ENCODE measurements at places on chromosomes 3 and 15.

GRCh38 chr3:71127052-71127831 is 456.3 kb downstream of the FOXP1 start:
- no peak overlapping the region for H3K4me3 ChIP-seq
- no peaks in the 10 kb centered on the region for H3K27me3 ChIP-seq
- no peak for DNase-seq
- H3K27ac ChIP-seq = no peak overlapping the region

GRCh38 chr3:37499061-37499785 is 324.8 kb upstream of the LRRFIP2 start:
- H3K36me3 ChIP-seq = no peaks in the 10 kb centered on the region
- peaks cover 11% of the 10 kb centered on the region for H3K27me3 ChIP-seq
- H3K27ac ChIP-seq = no peak overlapping the region
- DNase-seq = no peak
- no peaks in the 10 kb centered on the region for H3K4me1 ChIP-seq

DNA sequence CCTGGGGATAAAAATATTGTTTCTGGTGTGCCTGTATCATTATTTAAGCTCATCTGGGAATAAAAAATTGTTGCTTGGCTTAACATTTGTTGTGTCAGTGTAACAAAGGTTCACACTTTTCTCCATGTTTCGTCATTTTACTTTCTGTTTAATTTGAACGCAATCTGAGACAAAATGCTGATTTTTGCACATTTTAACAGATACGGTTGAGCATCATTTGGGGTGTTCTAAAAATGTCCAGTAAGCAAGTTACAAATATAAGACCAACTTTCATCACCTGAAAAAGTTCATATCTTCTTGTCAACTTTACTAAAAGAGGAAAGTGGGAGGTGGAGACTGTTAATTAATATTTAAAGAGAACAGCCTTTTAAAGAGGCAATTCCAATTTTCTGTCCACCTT is 134.8 kb upstream of the CNTN4 start:
- H3K36me3 ChIP-seq = no peaks in the 10 kb centered on the region
- H3K27me3 ChIP-seq = no peaks in the 10 kb centered on the region
- no peak for DNase-seq

- H3K4me3 ChIP-seq = no peak overlapping the region
- no peaks in the 10 kb centered on the region for H3K27me3 ChIP-seq
- DNase-seq = peak; percentile 46
- H3K36me3 ChIP-seq = peaks cover 20% of the 10 kb centered on the region
These were observed 33.4 kb upstream of the ZNF609 start for GRCh38 chr15:64426845-64427465.

DNA sequence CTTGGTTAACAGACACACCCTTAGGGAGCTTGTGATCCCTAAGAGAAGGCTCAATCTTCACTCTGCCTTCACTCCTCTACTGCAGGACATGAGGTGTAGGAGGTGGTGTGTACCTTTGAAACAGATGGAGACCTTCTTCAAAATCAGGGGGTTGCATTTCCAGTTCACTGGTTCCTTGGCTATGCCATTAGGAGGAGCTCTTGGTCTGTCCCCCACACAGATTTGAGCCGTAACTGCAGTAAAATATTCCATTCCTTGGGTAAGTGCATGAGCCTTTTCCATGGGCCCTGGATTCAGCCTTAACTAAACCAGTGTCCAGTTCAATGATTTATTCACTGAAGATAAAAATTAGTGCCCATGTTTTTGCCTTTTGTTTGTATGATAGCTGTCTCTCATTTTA is 144.6 kb downstream of the MCTP2 start:
- no peaks in the 10 kb centered on the region for H3K36me3 ChIP-seq
- H3K27ac ChIP-seq = no peak overlapping the region
- H3K4me3 ChIP-seq = no peak overlapping the region
- no peak for DNase-seq
- H3K27me3 ChIP-seq = no peaks in the 10 kb centered on the region

GRCh38 chr3:147090461-147090860 is 315.9 kb downstream of the ZIC4 start:
- no peaks in the 10 kb centered on the region for H3K36me3 ChIP-seq
- no peaks in the 10 kb centered on the region for H3K27me3 ChIP-seq
- DNase-seq = no peak
- H3K4me1 ChIP-seq = peaks cover 18% of the 10 kb centered on the region

Data from HFFc6 (cell line).